DMS153 (cell line): ENCODE measurements at places on chromosomes 4 and X.

- no peak for DNase-seq
Measured at GRCh38 chrX:154652311-154653047, 900 bp downstream of the CTAG2 start.

DNA sequence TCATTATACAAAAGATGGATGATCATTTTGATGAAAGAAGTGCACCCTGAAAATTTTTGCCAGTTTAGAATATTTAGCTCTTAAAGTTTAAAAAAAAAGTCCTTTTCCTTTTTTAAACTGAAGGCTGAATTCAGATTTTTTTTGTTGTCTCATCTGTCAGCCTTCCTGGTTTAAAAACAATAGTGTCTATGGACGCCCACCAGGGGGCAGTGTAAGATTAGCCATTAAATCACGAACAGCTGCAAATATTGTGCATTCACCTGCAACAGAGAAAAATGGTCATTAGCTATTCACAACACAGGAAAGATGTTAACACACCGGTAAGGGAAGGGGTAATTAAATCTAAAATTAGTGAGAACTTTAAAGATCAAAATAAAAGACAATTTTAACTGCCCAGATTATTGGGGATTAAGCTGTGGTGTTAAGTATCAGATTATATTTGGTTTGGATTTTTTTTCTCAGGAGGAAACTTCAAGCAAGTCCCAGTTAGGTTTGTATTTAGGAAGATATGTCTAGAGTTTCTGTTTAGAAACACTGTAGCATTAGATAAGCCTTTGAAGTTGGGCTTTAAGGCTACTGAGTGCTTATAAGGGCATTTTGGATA lies 4.4 kb upstream of the CXorf38 start:
- DNase-seq: no peak

DNA sequence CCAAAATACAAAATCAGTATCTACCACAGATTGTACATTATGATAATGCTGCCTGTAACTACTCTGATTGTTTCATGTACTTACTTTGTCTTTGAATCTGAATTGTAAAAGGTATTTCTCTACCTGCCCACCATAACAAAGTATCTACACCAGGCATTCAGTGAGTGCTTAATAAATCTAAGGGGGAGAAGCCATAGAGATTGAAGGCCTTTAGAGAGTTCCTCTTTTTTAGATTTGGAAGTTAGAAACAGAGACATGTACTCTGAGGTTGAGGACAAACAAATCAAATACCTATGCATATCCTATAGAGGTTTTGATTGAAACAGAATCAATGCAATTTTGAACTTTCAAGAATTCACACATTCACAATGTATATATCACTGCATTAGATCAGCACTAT lies 42.7 kb downstream of the SAT1 start:
- DNase-seq: no peak

DNA sequence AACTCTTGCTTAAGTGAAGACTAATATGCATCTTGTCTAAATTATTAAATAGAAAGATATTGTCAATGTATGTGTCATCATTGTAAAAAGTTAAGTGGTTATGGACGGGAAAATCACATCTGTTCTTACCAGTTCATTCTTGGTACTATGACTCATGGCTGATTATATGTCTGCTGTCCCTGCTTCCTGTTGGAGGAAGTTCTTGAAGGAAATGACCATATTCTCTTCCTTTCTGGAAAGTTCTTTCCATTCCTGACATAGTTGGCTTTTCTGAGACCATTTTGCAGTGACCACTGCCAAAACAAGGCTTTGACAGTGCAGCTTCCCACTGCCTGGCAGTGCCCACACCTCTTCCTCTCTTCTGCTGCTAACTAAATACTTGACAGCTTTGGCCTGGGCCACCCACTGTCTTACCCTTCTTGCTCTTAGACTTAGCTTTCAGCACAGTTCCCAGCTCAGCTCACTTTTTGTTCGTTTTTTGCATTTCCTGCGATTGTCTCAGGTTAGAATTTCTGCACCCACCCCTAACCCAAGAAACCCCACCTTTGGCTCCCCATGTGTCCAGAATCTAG lies 13.2 kb upstream of the CLDN24 start:
- no peak for DNase-seq

DNA sequence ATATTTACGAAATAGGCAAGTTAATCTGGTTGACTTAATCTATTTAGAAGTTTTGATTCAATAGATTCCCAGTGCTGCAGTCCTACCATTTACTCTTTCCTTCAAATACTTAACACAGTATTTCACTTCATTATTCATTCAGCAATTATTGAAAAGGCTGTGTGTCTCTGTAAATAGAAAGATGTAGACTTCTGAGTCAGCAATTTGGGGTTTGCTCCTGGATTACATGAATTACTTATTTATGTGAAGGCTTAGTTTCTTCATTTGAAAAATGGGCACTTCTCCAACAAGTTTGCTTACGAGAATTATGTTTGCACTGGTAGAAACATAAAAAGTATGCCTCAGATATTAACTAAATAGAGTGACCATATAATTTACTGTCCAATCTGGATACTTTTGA lies 17.4 kb downstream of the ADAM29 start:
- no peak for DNase-seq

- no peak for DNase-seq
Measured at GRCh38 chrX:19532709-19533108, 17.4 kb upstream of the MAP3K15 start.

- no peak for DNase-seq
Measured at GRCh38 chr4:138277133-138277532, 35.0 kb upstream of the SLC7A11 start.

- no peak for DNase-seq
Measured at GRCh38 chr4:860561-860960, 34.6 kb upstream of the CPLX1 start.

DNA sequence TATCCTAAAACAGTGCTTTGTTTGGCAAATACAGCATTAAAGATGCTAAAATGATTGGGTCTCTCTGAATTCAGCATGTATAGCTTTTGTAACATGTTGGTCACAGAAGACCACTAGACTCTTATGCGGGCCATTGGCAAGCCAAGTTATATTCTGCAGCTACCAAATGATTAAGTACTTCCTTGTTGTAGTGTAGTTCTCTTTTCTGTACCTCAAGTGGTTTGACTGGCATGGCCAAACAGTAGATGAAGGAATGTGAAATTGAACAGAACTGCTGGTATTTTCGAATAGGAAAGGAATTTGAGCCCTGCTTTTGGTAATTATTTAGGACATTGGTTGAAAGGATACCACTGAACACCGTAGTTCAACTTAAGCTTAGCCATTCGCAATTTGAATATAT lies 193.9 kb upstream of the GPC4 start:
- DNase-seq: no peak

GRCh38 chr4:169063441-169063840 lies 53.4 kb upstream of the CBR4 start:
- no peak for DNase-seq

- DNase-seq: no peak
Measured at GRCh38 chrX:70398899-70399298, 24.2 kb upstream of the GDPD2 start.

DNA sequence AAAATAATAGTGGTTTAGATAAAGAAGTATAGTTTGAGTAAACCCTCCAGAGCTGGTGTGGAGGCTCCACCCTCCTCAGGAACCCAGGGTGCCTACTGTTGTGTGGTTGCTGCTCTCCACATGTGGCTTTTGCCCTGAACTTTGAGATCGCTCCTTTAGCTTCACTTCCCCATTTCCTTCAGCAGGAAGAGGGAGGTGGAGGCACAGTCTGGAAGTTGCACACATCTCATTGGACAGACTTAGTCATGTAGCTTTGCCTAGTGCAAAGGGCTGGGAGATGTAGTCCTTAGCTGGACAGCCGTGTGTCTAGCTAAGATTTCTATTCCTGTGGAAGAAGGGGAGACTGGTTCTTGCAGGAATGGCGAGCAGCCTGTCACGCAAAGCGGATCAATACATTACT lies 37.9 kb downstream of the RGS12 start:
- DNase-seq: no peak

- DNase-seq: no peak
Measured at GRCh38 chr4:141074098-141074878, 59.0 kb downstream of the RNF150 start.

DNA sequence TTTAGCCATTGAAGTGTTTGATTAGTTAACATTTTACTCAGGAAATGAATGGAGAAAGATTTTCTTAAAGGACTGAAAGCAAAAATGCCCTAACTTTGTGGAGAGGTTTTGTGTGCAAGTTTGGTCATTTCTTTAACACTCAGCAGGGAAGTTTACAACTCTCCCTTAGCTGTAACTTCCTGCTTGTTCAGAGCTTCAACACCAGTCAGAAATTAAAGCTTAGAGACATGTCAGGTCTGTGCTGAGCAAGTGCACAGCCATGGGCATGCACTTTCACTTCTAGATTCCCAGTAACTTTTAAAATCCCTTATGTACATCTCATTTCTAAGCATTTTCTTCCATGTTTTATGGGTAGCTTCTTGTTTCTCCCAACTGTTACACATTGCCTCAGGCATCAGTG lies 326.0 kb downstream of the ACTRT1 start:
- DNase-seq: no peak

- DNase-seq: no peak
Measured at GRCh38 chr4:93865650-93866049, 37.1 kb downstream of the ATOH1 start.

DNA sequence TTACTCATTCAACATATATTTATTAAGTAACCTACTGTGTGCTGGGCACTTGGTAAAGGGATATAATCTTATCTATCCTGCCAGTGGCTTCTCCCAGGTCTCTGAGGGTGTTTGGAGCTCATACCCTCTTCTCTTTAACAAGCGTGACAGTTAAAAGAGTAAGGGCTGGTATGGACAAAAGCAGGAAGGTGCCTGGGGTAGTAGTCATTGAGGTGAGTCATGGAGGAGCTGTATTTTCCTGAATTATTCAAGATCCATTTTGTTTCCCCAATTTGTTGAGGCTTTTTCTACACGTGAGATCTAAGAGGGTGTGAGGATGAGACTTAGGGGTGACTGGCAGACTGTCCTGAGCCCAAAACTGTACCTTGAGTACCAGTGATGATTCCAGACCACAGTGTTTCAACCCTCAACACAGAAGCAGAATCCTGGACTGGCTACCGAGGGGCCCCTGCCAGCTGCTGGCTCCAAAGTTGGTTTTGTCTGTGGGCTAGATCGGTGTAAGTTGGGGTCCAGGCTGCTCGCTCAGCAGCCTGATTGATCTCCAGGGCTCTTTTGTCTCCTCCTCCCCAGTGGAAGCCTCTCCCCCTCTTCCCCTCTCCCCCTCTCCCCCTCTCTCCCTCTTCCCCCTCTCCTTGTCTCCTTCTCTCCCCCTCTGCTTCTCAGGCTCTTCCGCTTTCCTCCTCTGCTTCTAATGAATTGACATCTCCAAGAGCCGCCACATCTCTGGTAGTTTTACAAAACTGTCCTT lies at the start of gene DRP2:
Gene DRP2 (plus strand): TSS at position 671 of the 748 bp plus-strand sequence. CDS start 11,862 bp downstream, outside the sequence.
- DNase-seq: no peak

- no peak for DNase-seq
Measured at GRCh38 chrX:867966-868647, 237.5 kb downstream of the SHOX start.

DNA sequence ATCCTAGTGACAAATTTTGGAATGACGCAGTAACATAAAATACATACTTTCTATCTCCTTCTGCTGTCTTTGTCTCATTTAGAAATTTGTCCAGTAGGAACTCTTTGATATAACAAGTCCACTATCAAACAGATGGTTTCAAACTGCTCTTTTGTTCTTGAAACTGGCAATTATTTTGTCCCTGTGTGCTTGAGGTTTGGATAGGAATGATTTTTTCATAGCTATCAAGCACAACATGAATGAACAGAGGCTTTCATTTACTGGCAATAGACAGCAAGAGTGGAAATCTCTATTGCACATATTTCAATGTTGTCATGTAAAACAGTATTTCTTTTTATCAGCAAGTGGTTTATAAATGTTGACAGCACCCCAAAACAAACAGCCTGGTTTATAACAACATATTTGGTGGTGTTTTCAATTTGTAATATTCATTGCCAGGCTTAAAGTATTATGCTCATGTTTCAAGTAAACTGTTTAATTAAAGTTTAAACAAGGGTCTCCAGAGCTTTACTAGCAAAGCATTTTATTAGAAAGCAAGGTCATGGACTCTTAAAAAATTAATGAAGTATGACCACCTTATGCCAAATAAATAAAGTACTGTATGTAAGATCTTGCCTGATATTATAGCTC lies 60.0 kb downstream of the TIGD2 start:
- no peak for DNase-seq

DNA sequence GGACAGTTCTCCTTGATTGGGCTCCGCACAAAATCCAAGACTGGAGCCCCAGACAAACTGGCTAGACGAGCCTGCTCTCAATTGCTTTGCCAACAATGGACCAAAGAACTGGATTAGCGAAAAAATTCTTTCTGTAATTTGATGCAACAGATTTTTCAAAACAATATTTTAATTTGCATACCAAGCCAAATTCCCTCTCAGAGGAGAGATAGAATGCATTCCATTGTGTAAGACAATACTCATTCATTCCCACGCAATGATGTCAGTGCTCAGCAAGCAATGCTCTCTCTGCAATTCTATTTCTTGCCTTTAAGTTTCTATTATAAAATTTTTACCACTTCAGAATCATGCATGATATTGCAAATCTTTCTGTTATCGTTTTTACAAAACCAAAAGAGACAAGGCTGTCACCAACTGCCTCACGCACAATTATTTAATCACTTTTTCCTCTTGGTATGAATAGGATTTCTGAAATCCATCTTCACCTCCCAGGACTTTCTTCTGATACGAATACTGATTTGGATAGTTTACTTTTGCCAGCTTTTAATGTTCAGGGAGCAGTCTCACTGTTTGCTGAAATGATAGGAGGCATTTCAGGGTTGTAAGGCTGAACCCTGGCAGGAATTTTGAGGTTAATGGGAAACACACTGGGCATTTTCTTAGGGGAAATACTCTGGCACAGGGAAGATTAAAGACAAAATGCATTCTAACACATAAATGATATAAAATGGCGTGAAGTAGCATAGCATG lies 46.1 kb upstream of the HCCS start:
- DNase-seq: no peak

DNA sequence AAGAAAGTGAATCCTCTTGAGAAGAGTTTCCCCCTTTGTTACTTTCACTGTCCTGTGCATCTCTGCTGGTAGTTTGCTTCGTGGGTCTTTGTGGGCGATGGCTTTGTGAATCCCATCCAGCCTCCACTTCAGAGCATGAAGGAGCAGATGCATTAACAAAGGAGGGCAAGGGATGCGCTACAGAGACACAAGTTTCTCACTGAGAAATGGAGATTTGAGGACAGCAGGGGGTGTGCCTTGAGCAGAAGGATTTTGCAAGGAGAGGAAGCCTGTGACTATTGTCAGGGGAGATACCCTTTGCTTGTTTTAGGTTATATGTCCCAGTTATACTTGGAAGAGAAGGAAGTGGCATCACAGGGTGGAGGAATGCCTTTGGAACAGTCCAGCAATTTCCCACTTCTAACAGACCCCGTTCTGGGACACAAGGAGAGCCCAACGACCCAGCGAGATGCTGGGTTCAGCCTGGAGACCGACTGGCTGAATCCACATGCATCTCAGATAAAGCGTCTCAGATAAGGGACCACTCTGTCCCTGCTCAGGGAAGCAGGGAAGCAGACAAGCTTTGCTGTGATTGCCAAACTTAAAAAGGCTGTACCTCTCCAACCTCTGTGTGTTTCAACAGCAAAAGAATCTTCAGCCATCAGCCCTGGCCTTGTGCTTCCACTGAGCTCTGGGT lies 314.6 kb upstream of the GATB start:
- DNase-seq: no peak

GRCh38 chr4:107034996-107035818 lies 906 bp downstream of the DKK2 start:
- no peak for DNase-seq

GRCh38 chr4:145351922-145352321 lies 129.7 kb upstream of the SMAD1 start:
- no peak for DNase-seq

GRCh38 chr4:101277671-101278070 lies 69.7 kb downstream of the PPP3CA start:
- no peak for DNase-seq

GRCh38 chr4:127410201-127410600 lies 222.6 kb upstream of the INTU start:
- DNase-seq: no peak
